ENCODE measurements at places on chromosomes 2 and 18.

- peak; percentile 31 for DNase-seq
Observed at GRCh38 chr2:12116228-12116750, 369.9 kb downstream of the LPIN1 start.

DNA sequence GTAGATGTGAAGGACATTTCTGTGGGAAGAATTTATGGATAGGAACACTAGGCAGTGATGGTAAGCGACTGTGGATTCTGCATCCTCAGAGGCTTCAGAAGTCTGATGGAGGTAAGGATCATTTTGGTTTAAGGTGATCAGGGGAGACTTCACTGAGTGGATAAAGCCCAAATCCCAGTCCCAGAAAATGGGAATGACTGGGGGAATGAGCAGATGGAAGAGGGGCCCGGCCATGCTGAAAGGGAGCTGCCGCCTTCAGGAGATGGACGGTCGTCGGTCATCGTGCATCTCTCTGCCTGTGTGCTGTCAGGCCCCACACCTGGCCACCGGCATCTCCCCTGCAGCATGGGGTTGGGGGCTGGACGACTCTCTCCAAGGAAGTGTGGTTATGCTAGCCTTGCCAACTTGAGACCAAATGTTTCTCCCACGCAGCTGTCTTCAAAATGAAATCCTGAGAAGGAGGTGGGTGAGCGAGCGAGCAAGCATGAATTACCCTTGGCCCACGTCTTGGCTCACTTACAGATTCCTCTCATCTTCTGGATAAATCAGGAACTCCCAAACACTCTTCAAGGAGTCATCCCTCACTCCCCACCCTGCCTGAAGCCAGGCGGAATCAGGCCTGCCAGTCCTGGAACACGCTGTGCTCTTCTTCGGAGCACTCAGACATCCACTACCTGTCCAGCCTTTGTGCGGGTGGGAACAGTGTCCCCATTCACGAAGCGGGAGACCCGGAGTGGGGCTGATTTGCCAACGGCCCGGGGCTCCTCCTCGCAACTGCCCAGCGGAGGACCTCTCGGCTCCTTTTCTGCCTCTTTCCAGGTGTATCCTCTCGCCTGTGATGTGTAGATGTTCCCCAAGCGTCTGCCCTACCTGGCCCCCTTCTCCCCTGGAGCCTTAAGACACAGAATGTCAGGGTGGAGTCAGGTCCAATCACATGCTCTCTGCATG is 85.6 kb downstream of the PRKCE start:
- DNase-seq = no peak

- no peak for DNase-seq
Observed at GRCh38 chr18:13525381-13526029, 200.9 kb downstream of the FAM210A start.

GRCh38 chr18:75261430-75262223 is 51.0 kb downstream of the TSHZ1 start:
- no peak for DNase-seq

- DNase-seq = no peak
Observed at GRCh38 chr18:12253663-12254135, 462 bp upstream of the CIDEA start.

- DNase-seq = peak; percentile 43
Observed at GRCh38 chr2:9950521-9951271, 797 bp upstream of the GRHL1 start.

- no peak for DNase-seq
Observed at GRCh38 chr2:121722479-121722878, 14.2 kb downstream of the NIFK start.

DNA sequence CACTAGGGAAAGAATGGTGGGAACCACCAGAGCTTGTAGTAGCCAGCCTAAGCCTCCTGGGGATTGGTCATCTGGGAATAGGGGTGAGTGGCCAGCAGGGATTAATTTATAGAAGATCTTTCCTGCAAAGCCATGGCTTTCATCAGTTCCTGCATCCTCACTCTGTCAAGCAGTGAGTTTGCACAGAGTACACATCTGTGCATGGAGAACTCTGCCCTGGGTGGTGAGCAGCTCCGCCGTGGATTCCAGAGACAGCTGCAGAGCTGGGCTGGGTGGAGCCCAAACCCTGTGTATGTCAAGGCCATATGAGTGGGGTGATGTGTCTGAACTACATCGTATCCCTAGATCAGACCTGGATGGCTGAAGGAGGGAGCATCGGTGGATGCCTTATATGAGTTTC is 182.2 kb downstream of the GLI2 start:
- no peak for DNase-seq

Measured in CD4-positive, alpha-beta T cell treated with Interferon gamma for 1 hour (primary cell).